Hepatocyte (in vitro differentiated cells): ENCODE measurements at places on chromosomes 4 and X.

DNA sequence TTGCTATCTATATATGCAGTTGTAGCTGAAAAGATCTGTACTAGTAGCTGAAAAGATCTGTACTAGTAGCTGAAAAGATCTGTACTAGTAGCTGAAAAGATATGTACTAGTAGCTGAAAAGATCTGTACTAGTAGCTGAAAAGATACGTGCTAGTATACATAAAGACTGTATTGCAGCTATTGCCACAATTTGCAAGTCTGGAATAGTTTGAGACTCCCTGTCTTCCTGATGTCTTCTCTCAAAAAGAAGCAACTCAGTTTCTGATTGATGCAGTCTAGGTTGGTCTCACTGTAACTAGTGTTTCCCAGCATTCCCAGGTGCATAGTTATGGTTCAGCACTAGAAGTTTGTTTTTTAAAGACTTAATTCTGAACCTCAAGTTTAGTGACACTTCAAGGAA, 15.0 kb downstream of the SLAIN2 start:
- no peak for DNase-seq

GRCh38 chr4:24795666-24796381, 451 bp downstream of the SOD3 start:
- DNase-seq = no peak

- DNase-seq = no peak
Observed at GRCh38 chr4:143961075-143961474, 55.7 kb upstream of the GYPE start.

DNA sequence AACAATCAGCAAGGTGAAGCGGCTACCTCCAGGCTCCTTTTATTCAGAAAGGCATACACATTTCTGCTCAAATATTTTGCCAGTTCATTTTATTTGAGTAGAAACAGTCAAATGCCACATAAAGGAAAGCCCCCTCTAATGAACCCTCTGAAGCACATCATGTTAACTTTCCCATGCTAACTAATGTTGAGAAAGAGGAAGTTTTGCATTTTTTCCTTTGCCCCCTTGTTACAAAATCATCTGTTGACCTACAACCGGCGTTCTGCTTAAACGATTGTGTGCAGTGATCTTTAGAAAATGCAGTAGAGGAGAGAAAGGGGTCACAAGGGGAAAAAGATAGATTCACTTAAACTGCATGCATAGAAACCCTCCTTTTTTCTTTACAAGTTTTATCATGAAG, 25.2 kb upstream of the ATXN3L start:
- no peak for DNase-seq

DNA sequence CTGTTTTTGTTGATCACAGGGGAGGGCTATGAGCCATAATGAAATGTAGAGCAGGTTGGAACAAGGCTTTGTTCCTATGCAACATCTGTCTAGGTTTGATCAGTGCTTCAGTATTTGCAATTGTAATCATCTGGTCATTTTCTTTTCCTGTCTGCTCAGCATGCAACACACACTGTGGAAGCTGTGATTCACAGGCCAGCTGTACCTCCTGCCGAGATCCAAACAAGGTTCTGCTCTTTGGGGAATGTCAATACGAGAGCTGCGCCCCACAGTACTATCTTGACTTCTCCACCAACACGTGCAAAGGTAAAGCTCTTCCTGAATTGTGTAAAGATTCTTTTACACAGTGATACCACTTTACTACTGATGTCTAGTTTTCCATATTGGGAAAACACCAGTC, 181.9 kb upstream of the ANXA3 start:
- DNase-seq = no peak

DNA sequence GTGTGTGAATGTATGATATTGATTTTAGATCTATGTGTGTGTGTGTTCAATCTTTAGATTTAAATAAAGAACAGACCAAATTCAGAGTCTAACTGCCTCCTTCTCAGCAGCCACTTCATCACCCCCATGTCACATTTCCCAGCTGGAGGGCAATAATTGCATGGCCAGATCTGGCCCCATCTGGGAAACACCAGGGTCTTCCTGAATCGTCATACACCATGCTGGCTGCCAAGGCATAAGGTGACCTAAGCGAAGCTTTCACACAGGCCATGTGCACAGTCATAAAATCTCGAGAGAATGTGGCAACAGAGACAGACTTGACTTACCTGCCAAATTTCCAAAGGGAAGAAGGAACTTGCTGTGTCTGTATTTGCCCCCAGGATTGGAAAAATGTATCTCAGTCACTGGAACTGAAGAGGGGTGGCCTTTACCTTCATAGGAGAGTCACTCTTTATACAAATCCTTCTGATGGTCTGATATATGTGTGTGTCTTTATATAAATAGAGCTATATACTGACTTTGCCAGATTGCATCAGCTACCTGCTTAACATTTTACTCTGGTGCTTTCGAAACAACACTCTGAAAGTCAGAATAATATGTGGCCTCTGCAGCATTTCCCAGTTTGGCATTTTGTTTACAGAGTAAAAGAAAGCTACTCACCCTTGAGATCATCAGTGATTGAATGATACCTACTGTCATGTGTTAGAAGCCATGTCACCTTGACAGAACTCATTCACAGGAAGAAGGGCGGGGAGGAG, at the start of gene PLAC1:
PLAC1 (minus strand) TSS at position 470 of the 758 bp plus-strand sequence. CDS start 91,789 bp downstream, outside the sequence.
- no peak for DNase-seq

DNA sequence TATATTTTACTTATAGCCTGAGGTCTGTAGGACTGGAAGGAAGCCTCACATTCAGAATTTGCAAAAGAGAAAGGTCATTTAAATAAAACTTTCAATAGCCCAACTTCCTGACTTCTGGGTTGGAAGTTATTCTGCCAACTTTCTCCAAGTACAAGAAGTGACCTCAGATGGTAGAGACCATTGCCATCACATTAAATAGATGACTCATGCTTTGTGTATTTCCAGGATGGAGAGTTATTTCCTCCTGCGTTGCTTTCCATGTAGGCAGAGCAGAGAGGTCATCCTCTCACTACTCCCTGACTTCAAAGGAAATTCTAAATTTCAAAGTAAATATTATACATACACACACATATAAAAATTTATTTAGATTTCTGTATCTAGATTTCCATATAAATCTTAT, 73.0 kb upstream of the NR3C2 start:
- no peak for DNase-seq

DNA sequence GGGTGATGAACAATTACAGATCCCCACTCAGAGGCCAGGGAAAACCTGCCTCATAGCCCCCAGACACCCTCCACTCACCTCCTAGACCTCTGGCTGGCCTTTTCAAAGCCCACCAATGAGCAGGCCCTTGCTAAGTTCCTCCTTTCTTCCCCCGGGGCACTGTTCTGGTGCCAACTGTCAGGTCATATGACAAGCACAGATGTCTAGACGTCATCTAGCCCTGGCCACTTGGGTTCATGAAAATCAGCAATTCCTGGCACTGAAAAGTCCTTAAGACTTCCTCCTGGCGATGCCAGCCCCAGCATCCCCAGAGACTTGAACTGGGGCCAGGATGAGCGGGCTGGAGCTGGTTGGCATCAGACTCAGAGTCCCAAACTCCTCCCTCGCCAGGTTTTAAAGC, 115.6 kb upstream of the NALF2 start:
- no peak for DNase-seq

- DNase-seq = no peak
Observed at GRCh38 chr4:1360423-1361283, 13.6 kb downstream of the UVSSA start.

- DNase-seq = no peak
Observed at GRCh38 chrX:57930051-57930450, 19.8 kb upstream of the ZXDA start.

DNA sequence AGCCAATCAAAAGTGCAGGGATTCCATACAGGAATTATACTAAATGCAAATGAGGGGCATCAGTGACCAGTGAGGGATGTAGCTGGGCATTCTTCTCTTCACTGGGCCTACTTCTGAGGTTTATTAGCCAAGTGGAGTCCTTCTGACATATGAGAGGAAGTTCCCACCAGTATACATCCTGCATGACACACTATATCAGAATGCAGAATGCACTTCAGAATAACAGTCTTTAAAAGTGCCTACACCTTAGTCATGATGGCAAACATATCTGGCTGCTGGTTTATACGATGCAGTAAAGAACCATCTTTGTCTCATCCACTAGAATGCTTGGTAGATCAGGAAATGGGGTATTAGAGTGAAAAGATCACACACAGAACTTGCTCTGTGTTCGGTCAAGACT, 180.3 kb upstream of the PPARGC1A start:
- DNase-seq = no peak

- peak; percentile 74 for DNase-seq
Observed at GRCh38 chrX:56764153-56764974, 35.3 kb downstream of the NBDY start.

DNA sequence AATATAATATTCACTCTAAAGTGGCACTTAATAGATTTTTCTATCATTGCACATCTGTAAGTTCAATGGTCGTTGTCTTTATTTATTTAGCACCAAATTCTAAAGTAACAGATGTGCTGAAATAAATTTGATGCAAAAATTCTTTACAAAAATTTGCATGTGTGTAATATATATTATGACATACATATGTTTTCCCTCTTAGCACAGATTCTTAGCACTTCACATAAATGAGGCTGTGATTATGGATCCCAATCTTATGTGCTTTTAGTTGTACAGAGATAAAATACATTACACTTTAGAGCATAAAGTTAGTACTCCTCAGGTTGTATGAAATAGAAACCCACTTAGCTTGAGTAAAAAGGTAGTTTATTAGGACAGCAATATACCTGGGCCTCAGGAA, 915.1 kb downstream of the ADGRL3 start:
- DNase-seq = no peak

DNA sequence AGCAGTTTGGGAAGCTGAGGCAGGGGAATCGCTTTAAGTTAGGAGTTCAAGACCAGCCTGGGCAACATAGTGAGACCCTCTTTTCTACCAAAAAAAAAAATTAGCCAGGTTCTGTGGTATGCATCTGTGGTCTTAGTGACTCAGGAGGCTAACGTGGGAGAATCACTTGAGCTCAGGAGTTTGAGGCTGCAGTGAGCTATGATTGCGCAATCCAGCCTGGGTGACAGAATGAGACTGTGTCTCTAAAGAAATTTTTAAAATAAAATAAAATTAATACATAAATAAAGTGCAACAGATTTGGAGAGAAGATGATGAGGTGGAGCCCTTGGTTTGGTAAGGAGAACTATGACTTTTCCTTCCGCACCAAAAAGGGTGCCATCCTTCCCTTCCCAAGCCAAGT, 436.9 kb downstream of the NLGN4X start:
- no peak for DNase-seq

GRCh38 chr4:116872308-116872707, 213.1 kb downstream of the TRAM1L1 start:
- DNase-seq = no peak

DNA sequence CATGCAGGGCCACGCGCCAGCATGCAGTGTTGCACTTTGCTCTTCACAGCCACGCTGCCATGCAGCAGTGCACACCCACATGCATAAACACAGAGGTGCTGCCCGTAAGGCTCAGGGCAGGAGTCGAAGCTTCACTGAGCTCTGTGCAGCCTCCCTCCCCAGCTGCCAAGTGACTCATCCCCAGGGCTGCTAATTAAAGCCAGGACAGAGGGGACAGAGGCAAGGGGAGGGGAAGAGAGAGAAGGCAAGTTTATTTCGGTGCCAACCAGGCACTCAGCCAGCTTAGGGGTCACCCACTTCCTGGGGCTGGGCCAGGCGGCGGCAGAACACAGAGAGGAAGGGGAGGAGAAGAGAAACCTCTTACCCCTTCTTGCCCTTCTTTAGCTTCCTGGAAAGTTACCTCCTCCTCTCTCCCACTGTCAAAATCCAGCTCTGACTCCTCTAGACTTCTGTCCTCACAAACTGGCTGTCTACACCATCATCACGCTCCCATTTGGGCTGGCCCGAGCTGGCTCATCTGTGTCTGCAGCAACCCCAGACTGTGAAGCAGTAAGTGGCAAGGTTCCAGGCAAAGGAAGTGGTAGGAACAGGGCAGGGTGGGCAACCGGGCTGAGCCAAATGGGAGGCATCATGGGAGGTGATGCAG, 6.2 kb upstream of the IQSEC2 start:
- DNase-seq = peak; percentile 60

DNA sequence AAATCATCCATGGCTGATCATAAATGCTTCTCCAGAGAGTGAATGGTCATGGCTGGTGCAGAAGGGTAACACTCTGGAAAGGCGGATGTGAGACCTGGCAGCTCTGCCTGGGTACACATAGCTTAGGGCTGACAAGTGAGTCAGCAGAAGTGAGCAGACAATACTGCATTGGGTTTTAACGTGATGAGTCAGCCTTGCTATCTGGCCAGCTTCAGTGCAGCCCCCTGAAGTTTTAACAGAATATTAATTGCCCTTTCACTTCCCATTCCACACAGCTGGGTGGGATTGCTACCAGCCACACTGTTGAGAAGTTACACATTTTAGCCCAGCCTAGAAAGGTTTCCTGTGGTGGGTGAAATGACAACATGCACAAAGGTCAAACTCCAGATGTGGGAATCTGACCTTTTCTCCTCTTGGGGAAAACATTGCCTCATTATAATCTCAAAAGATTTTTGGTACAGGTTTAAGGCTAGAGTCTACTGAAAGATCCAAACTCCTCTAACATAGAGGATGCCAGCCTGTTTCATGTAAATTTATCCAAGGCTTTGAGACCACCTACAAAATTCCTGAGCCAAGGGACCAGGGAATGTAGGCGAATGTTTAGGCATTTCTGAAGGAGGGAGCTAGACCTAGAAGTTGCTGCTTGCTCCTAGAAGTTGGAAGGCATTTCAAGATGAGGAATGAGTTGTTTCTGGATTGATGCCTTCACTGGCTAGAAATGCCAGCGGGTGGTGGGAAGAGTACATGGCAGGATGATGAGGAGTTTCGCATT, 230.3 kb upstream of the PGRMC2 start:
- DNase-seq = peak; percentile 69

- DNase-seq = peak; percentile 4
Observed at GRCh38 chr4:39134683-39135306, 47.5 kb upstream of the WDR19 start.

GRCh38 chrX:40952855-40953254, 132.4 kb upstream of the USP9X start:
- no peak for DNase-seq

DNA sequence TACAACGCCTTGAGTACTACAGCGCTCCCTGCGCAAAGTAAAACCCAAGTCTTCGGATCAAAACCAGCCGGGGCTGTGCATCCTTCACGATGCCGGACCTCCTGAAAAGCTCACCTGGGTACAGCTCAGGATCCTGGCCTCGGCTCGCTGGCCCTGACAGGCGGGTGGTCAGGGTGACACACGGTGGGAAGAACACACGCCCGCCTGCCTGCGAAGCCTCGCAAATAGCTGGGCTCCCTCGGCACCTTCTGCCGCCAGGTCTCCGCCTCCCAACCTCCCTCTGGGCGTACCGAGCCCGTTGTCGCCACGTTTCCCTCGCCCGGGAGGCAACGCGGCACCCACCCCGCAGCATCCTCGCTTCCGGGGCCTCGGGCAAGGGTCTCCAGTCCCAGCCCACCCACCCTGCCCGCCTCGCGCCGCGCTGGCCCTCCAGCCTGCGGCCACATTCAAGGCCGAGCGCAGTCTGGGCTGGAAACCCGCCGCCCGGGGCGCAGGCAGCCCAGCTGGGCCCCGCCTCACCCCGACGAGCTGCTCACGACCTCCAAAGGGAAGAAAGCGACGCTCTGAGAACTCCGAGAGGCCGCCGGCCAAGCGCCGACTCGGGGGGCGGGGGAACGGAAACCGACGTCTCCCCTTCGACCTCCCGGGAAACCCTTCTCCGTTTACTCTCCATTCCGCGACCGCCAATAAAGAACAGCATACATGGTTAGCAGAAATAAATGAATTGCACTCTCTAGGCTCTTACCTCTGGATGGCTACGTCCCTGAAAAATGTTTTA, 511 bp downstream of the PPM1K start:
- peak; percentile 79 for DNase-seq
